ENCODE measurements at places on chromosomes 12 and 14.

DNA sequence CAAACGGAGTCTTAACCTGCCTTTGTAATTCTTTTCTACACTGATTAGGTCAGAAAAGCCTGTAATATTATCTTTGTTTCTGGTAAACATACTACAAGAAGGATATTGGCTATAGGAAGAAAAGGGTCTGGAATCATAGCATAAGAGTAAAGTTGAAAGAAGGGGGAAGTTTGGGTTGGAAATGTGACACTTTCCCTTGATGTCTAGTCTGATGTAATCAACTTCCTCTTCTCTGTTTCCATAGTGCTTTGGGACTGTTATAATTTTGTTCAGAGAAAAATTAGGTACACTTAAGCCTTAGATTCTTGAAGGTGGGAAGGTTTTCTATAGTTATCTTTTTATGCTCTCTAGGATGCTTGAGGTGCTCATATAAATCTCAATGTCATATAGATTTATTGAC is 322.2 kb downstream of the AEBP2 start:
- no peak for DNase-seq

- DNase-seq: no peak
These were observed 10.9 kb upstream of the KRT77 start for GRCh38 chr12:52713960-52714886.

DNA sequence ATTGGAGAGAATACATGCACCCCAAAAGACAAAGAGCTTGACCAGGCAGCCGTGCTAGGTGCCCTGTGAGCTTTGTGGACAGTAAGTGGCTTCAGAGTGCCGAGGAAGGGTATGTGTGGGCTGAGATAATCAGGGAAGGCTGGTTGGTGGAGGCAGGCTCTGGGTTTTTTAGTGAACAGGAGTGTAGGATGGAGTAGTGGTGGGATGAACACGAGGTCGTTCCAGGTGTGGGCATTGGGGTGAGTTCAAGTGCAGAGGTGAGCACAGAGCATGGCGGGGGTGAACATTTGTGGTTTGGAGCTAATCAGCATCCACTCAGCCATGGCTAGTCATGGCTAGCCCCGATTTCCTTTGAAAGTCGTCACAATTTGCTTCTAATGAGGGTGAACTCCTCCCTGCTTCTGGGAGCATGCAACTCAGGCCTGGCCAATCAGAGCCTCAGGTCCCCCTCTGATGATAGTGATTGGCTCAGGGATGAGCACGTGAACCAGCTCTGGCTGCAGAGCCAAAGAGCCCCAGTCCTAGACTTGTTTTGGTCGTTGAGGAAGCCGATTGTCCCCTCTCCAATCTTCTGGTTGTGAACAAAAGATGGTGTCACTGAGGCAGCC is 40.7 kb upstream of the TCL1B start:
- DNase-seq: no peak

- no peak for DNase-seq
These were observed 58.6 kb downstream of the ZFP36L1 start for GRCh38 chr14:68734231-68734732.

- no peak for DNase-seq
These were observed 111.1 kb downstream of the DIP2B start for GRCh38 chr12:50615907-50616296.

DNA sequence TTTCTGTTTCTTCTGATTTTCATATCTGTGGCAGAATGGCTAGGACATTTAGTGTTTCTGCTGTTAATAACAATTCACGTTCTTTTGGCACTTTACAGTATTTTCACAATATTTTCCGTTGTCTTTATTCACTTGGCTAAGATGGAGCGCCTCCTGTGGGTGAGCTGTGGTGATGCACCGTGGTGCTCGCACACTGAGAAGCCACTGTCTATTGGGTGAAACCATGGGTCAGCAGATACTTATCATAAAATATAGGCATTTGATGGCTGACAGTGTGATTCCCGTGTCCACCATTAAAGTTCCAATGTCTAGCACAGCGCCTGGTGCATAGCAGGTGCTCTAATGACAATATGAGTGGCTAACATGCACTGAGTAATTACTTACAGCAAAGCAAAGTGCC is 141.8 kb downstream of the VRK1 start:
- DNase-seq: no peak

DNA sequence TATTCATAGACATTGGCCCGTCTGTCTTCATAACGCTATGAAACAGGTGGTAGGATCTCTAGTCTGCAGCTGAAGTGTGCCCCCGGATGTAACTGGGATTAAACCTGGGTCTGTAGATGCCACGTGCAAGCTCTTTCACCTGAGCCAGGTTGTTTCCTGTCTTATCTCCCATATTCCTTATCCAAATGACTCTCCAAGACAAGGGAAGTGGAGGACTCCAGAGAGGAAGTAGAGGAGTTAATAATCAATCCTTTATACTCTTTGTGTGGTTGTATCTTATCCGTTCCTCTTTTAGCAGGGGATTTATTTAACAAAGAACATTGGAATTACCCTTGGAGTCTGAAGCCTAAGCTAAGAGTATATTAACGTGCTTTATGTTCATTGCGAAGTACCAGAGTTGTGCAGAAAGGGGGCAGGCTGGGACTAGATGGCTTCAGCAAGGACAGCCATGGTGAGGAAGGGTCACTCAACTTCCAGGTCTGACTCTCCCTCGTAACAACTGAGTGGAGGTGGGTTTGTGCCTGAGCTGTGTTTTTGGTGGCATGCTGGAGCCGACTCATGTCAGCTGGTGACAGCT is 82.8 kb downstream of the RIN3 start:
- DNase-seq: no peak

DNA sequence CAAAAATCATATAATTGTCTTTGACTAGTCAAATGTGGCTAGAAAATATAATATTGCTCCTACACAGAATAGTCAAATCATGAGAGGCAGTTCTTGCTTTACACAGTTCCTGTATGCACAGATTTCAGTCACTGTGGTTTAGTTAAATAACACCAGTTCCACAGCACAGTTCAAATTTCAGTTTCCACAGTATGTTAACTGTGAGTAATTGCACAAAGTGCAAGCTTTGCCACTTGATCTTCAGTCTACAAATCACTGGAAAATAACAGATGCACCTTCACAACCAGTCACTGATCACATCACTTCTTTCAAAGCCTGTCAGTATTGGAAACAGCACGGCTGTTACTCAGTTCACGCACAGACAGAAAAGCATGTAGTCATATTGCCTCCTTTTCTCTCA is 38.7 kb downstream of the KCNH5 start:
- no peak for DNase-seq

GRCh38 chr14:74134484-74134883 is 49.7 kb downstream of the LIN52 start:
- DNase-seq: no peak

GRCh38 chr12:111869671-111870070 is 27.6 kb downstream of the MAPKAPK5 start:
- no peak for DNase-seq

DNA sequence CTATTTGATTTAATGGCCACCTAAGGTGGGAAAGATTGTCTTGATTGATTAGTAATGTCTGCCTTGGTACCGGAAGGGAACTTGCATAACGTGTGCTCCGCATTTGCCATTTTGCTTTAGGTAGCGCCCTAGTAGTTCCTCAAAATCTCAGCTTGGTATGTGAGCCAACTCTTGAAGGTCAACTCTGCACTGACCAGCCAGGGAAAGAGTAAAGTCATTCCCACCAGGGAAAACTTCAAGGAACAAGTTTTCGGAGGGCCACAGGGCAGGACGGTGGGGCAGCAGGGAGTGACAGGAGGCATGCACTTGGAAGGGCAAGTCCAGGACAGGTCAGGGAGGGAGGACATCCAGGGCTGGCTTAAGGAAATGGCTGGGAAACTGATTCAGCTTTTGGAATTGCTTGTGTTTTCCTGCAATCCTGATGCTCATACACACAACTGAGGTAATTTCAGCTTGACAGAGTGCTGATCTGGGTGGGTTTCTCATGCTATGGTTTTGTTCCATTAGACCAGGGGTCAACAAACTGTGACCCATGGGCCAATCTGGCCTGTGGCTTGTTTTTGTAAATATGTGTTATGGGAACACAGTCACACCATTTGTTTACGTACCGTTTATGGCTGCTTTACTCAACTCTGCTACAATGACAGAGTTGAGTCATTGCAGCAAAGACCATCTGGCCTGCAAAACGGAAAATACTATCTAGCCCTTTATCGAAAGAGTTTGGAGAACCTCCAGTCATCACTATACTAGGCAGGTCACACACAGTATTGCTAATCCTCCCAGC is 184.5 kb downstream of the RBM19 start:
- no peak for DNase-seq

DNA sequence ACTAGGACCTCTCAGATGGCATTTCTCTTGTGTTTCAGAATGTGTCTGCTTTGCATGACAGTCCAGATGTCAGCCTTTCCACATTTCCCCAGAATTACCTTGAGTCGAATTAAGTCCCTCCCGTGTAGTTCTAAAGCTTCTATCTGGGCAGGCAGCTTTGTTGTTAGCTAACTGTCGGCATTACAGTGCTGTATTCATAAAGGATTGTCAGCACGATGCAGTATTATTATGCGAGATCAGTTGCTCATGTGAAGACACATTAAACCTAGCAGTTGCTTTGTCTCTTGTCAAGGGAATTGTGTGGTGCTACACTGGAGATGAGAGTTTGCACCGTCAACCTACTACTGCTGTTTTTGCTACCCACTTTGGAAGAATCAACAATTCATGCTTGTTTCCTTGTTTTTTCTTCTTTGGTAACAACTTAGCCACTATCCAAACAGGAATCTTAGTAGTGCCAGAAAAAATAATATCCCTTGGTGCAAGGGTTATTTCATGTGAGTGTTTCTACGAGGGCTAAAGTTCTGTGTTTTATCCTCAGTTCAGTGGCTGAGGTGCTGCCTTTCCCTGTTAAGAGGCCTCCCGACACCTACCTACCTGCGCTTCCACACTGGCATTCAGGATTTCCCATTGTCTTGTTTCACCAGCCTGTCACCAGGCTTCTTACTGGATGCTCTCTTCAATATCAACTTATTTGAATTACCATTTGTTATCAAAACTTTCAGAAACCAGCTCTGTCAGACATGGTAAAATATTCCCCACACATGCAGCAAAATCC is 297.9 kb upstream of the G2E3 start:
- DNase-seq: no peak
